Occipital lobe (tissue), 3 donors: ENCODE measurements at places on chromosomes 1 and 21.

DNA sequence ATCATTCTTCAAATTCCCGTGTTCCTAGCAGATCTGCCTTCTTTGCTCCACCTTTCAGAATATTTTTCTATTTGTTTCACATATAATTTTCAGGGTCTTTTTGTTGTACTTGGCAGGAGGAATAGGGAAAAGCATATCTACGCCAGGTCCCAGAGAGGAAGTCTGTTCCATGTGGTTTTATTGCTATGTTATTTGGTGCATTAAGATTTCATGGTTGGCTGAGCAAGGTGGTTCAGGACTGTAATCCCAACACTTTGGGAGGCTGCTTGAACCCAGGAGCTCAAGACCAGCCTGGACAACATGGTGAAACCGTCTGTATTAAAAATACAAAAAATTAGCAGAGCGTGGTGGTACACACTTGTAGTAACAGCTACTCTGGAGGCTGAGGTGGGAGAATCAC lies 36.1 kb downstream of the COL6A1 start:
- DNase-seq, result no peak

DNA sequence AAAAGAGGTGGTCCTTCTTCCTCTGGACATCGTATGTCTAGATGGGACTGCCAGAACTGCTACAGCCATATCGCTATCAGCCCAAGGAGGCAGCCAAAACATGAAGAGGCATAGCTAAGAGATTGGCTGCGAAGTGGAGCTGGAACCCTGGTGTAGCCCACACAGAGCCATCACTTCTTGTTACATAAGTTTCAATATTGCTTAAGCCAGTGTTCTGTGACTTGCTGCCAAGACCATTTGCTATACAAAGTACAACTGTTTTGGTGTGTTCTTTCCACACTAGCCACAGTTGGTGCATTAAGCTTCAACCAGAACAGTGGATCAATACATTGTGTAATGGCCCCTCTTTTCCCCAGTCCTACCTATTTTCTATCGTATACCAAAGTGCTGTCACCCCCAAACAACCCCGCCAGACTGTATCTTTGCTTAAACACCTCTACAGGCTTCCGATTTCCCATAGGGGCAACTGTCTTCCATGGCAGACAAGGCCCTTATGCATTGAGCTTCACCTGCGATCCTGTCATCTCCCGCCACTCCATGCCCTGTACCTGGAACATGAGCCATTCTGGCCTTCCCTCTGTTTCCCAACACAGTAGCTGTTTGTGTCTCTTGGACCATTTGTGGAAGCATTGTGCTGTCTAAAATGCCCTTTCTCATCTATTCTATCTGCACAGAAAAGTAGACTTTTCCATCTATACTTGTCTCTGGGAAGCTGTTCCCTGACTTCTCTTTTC lies 241.8 kb downstream of the TTLL7 start:
- no peak for DNase-seq

GRCh38 chr1:18996548-18997177 lies 40.2 kb upstream of the IFFO2 start:
- no peak for DNase-seq

- DNase-seq, result no peak
Observed at GRCh38 chr1:158362941-158363340, 9.2 kb downstream of the CD1E start.

GRCh38 chr1:239951511-239952140 lies 140.1 kb upstream of the FMN2 start:
- DNase-seq, result no peak

GRCh38 chr1:82795508-82796149 lies 994.9 kb downstream of the ADGRL2 start:
- DNase-seq, result no peak

- DNase-seq, result no peak
Observed at GRCh38 chr1:219542828-219543518, 69.9 kb downstream of the ZC3H11B start.

DNA sequence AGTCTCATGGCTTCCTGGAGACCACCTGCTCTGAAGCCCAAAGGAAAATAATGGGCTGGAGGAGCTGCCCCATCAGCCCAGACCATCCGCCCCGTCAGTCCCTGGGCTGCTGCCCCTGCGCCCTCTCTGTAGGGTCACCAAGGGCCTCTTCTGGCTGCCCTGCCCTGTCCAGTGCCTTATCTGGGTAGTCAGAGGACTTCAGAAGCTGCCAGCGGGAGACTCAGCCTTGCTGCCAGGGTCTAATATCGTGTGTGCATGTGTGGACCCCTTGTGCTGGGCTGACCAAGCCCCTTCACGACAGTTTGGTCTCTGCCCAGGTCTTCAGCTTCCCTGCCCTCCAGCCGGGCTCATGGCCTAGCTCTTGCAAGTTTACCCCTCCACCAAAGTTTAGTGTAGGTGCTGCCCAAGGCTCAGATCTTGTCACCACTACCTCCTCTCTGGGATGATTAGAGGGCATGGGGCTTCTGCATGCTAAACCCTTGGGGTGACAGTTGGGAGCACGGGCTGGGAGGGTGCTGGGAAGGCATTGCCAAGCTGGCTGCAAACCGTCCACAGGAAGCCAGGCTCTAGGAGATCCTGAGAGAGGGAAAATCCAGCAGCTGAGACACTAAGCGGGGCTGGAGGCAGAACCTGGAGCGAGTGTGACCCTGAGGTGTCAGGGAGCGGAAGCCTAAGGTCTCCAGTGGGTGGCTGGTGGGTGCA lies 20.6 kb downstream of the NENF start:
- DNase-seq, result no peak
